ENCODE measurements at places on chromosomes 3 and 15. TPM values are rescaled to one million over a fixed set of nuclear protein-coding genes. Genes with fewer than 3 reads are reported as not detected.

STARD9 gene
- total RNA-seq = 2.2 TPM

EPHA3 gene
- total RNA-seq = 3.0 TPM

TM6SF1 gene
- total RNA-seq = 0.50 TPM

DNAH1 gene
- total RNA-seq = 3.3 TPM

MYO1E gene
- 36.1 TPM for total RNA-seq

CRABP1 gene
- not detected for total RNA-seq

PAK6 gene
- total RNA-seq = 0.13 TPM

ANKRD34C gene
- not detected for total RNA-seq

XIRP1 gene
- total RNA-seq = not detected

FGF7 gene
- total RNA-seq = 17.7 TPM

TMEM212 gene
- total RNA-seq = not detected

CNOT10 gene
- total RNA-seq = 30.5 TPM

DUOXA1 gene
- not detected for total RNA-seq

TTC21A gene
- 3.0 TPM for total RNA-seq

SLC28A2 gene
- total RNA-seq = not detected

DUOXA2 gene
- total RNA-seq = not detected

NR1I2 gene
- total RNA-seq = under 0.01 TPM

CPB1 gene
- not detected for total RNA-seq

GHSR gene
- not detected for total RNA-seq

OCA2 gene
- total RNA-seq = under 0.01 TPM

GAP43 gene
- total RNA-seq = 9.9 TPM

RAD51 gene
- total RNA-seq = 6.9 TPM

ELL3 gene
- total RNA-seq = 3.4 TPM

WDR76 gene
- total RNA-seq = 12.7 TPM

GOLGA6B gene
- not detected for total RNA-seq

CYP8B1 gene
- not detected for total RNA-seq

HRH1 gene
- 13.9 TPM for total RNA-seq

LMAN1L gene
- 0.25 TPM for total RNA-seq

LRRC2 gene
- total RNA-seq = 0.13 TPM

EPHB3 gene
- total RNA-seq = 2.7 TPM

PCOLCE2 gene
- 586 TPM for total RNA-seq

ANKUB1 gene
- total RNA-seq = not detected

ZBTB38 gene
- total RNA-seq = 92.2 TPM

FEZF2 gene
- total RNA-seq = not detected

MESP1 gene
- total RNA-seq = 0.37 TPM

JMJD7 gene
- 2.1 TPM for total RNA-seq

ACTC1 gene
- not detected for total RNA-seq

GPR15 gene
- total RNA-seq = not detected

HACD2 gene
- 16.7 TPM for total RNA-seq

BHLHE40 gene
- total RNA-seq = 20.6 TPM

C3orf49 gene
- not detected for total RNA-seq

CIAO2A gene
- 55.9 TPM for total RNA-seq
